ENCODE measurements at places on chromosomes 2 and 18.

DNA sequence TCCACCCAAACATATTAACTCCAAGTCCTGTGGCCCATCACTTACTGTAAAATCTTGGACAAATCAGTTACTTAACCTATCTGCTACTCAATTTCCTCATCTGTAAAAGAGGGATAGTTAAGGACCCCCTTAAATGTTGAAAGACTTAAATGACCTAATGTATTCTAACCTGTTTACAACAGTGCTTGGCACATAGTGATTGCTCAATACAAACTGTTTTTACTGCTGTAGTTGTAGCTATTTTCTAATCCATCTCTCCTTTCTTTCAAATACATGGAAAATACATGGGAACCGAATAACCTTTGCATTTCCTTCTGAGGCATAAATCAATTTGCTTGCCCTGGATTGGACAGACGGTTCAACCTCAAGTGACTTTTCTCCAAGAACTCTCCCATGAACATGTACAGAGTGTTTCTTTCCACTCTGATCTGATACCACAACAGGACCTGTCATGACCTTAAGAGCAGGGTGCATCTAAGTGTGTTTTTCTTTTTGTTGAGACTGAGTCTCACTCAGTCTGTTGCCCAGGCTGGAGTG lies 2.7 kb downstream of the LNPK start:
- DNase-seq, result no peak

GRCh38 chr18:50982802-50983179 lies 15.0 kb downstream of the ELAC1 start:
- no peak for DNase-seq

DNA sequence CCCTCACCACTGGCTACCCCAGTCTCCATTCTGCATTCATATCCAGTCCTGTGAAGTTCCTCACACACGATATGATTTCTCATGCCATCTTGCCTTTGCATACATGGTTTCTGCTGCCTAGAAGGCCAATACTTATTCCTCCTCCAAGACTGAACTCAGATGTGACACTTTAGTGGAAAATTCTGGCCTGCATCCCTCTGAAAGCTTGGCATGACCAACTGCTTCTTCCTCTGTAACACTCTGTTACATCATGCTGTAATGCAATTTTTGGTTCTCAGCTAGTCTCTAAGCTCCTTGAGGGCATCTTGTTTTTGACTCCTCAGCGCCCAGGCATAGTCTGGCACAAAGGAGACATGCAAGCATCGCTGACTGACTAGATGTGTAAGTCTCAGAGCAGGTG lies 12.6 kb downstream of the FAM161A start:
- no peak for DNase-seq

DNA sequence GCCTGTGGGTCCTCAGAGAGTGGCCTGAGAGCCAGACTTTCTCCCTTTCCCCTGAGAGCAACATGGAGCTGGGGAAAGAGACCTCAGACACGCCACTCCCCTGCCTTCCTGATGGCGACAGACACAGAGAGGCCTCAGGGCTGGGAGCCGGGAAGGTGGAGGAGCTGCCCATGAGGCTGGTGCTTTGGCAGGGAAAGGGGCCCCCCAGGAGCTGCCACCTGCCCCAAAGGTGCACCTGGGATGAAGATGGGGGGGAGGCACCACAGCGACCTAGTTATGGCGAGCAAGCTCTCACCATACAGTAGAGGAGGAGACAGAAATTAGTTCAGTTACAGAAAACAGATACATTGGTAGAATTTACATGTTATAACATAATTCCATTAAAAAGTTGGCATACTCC lies 80.7 kb upstream of the PXDN start:
- peak; percentile 80 for DNase-seq

DNA sequence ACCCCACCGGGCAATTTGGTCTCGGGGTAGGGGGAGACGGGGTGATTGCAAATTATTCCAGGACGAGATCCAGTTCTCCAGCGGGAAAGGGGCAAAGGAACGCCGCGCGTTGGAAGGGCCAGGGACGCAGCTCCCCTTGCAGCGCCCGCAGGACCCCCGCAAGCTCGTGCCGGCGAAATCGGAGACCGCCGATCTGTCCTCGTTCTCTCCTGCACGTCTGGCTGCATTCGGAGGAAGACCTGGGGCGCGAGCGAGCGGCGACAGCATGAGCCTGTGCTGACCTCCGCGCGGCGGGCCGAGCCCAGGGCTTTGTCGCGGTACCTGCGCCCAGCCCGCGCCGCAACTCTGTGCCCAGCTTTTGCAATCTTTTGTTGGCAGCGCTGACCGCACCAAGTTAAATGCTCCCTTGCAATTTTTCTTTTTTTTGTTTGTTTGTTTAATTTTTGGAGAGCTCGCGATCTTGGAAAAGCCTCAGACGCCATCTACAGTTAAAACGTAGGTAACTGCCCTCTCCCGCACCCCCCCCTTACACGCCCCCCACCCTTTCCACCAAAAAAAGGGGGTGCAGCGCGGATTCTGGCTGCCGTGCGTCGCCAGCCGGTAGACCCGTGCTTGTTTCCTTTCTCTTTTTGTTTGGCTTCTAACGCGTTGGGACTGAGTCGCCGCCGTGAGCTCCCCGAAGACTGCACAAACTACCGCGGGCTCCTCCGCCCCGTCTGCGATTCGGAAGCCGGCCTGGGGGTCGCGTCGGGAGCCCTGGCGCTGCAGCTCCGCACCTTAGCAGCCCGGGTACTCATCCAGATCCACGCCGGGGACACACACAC lies 667 bp downstream of the TRIB2 start:
- peak; percentile 52 for DNase-seq

- no peak for DNase-seq
Measured at GRCh38 chr2:30233271-30234009, 2.1 kb downstream of the LBH start.

- no peak for DNase-seq
Measured at GRCh38 chr2:120287183-120288015, 34.7 kb downstream of the RALB start.

- no peak for DNase-seq
Measured at GRCh38 chr18:74856928-74857327, 259.3 kb downstream of the ZNF407 start.

GRCh38 chr2:109168716-109169115 lies 39.7 kb downstream of the SH3RF3 start:
- DNase-seq, result no peak

GRCh38 chr18:24071029-24071428 lies 56.5 kb downstream of the TTC39C start:
- no peak for DNase-seq

GRCh38 chr2:84652431-84652830 lies 136.1 kb downstream of the DNAH6 start:
- no peak for DNase-seq

Measured in cerebellum (tissue), 4 donors.